OCI-LY7 (cell line): ENCODE measurements at places on chromosomes 3 and 15. TPM values are rescaled to one million over a fixed set of nuclear protein-coding genes. Genes with fewer than 3 reads are reported as not detected.

DNA sequence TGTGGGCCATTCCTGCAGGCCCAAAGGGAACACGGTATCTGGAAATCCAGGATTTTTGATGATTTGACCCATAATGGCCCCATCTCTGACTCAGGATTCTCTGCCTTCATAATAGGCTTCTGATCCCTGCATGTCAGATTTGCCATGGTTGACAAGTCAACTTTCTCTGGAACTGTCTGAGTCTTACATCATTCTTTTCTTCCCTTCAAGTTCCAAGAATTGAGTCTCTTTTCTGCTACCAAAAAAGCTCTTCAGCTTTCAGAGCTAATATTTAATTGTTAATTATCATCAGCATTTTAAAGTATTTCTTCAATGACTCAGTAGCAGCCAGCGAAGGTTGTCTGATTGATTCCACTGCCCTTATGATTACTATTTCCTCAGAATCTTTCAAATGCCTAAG is 244.4 kb upstream of the COL8A1 start:
- no peak for DNase-seq

- DNase-seq = no peak
Measured at GRCh38 chr15:35546511-35547381, 781 bp upstream of the DPH6 start.

DNA sequence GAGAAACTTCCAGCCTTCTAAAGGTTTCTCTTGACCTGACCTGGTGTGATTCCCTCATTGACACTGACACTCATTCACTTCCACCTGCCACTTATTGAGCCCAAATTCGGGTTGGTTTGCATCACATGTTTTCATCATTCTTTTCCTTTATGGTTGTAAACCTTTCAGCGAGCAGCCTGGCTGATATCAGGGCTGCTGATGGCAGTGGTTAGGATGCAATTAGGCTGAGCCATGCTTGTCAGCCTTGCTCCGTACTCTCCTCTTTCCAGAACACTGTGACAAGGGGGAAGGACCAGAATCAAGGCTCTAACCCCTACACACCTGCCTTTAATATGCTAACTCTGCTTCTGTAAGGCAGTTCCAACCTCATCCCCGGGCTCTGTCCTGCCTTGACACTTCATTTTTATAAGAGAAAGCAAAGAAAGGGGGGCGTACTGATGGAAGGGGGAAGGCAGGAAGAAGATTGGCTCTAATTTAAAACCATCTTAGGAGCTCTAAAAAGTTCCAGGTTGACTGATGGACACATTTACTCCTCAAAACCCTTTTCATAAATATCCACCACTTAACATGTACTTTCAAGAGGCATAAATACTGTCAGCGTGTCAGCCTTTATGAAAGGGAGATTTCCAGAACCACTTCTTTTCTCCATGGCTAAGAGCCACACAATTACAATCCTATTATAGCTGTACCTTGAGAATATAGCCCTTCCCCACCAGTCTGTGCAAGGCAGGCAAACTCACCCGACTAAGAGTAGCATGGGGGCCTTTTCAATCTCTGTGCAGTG is 5.7 kb downstream of the NMNAT3 start:
- DNase-seq = no peak

GRCh38 chr3:102215166-102215565 is 219.6 kb upstream of the ZPLD1 start:
- DNase-seq = no peak

The RBP2 gene
- total RNA-seq = not detected in 2 replicates
